Endothelial cell (in vitro differentiated cells): ENCODE measurements at places on chromosomes 4 and X. TPM values are rescaled to one million over a fixed set of nuclear protein-coding genes. Genes with fewer than 3 reads are reported as not detected.
A peak's percentile ranks its signal among the peaks of the same experiment; 100 is the strongest.

ADGRG4 gene
- total RNA-seq: not detected

SCRG1 gene
- not detected for total RNA-seq

CTAG1B gene
- not detected for total RNA-seq

NXF2B gene
- 1.5 TPM for total RNA-seq

F11 gene
- 0.31 TPM for total RNA-seq

CYP4V2 gene
- 4.5 TPM for total RNA-seq

MAGEB10 gene
- total RNA-seq: not detected

KCND1 gene
- total RNA-seq: 6.0 TPM

PIR gene
- total RNA-seq: 47.3 TPM

ADAMTS3 gene
- total RNA-seq: 7.4 TPM

TEX13D gene
- not detected for total RNA-seq

DNA sequence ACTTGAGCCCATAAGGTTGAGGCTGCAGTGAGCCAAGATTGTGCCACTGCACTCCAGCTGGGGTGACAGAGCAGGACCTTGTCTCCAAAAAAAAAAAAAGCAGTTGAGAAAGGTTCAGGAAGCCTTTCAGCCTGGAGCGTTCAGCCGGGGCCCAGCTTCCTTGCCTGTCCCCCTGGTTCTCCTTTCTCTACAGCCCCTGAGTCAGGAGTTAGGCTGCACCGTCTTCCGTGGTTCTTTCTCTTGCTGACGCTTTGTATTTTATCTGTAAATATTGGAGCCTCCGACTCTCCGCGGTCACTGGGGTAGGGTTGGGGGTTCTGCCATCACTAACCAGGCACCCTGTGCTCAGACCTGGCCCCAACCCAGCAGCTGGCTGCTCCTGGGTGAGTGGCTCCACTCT is 13.8 kb upstream of the UVSSA start:
- DNase-seq: no peak

- DNase-seq: no peak
Observed at GRCh38 chr4:23871426-23871825, 18.4 kb downstream of the PPARGC1A start.

DNA sequence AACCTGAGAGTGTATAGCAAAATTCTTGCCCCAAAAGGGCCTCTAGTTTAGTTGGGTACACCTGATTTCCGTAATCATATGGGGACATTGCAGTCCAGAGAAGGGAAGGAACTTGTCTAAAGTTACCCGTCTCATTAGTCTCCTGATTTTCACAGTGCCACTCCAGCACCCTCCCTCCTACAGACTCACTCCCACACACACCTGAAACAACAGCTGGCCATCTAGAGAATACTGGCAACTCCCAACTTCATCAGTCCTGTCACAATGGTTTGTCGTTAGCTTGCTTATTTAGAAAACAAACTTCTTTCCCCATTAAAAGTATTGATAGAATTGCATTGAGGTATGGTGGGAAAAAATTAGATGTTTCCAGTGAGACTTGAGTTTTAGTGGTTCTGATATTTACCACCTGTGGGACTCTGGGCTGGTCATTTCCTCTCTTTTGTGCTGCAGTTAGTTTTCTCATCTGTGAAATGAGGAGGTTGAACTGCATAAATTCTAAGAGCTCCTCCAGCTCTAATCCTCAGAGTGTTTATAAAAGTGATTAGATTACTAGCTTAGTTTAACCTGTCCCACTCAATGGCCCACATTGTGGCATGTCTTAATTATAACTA is 1.7 kb downstream of the IL13RA1 start:
- DNase-seq: no peak

DNA sequence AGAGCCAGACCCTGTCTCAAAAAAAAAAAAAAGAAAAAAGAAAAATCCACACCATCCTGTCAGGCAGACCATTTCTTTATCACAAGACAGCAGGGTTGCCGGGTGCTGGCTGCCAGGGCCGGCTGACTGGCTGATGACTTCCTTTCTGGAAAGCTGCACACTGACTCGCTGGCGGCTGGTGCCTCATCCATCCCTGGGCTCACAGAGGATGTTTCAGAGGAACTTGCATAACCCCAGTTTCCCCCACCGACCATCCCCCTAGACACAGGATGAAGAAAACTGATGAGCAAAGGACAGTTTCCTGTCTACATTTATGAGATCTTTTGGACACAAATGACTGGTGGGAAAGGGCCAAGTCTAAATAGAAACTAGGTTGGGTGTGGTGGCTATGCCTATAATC is 14.1 kb downstream of the HPSE start:
- peak; percentile 49 for DNase-seq

GRCh38 chr4:138389976-138390685 is 148.0 kb upstream of the SLC7A11 start:
- no peak for DNase-seq

- DNase-seq: no peak
Observed at GRCh38 chrX:100654261-100654660, 10.3 kb downstream of the SRPX2 start.

- no peak for DNase-seq
Observed at GRCh38 chr4:74660866-74661265, 133.5 kb downstream of the BTC start.

DNA sequence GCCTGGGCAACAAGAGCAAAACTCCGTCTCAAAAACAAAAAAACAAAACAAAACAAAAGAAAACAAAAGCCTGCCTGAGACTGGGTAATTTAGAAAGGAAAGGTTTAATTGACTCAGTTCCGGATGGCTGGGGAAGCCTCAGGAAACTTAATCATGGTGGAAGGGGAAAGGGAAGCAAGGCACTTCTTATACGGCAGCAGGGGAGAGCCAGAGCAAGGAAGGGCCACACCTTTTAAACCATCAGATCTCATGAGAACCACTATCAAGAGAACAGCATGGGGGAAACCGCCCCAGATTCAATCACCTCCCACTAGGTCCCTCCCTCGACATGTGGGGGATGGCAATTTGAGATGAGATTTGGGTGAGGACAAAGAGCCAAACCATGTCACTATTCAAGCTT is 122.2 kb downstream of the UBE2K start:
- peak; percentile 18 for DNase-seq

- DNase-seq: no peak
Observed at GRCh38 chr4:15161439-15161838, 159.2 kb downstream of the CPEB2 start.

- DNase-seq: no peak
Observed at GRCh38 chrX:7904562-7904961, 22.7 kb downstream of the PNPLA4 start.

DNA sequence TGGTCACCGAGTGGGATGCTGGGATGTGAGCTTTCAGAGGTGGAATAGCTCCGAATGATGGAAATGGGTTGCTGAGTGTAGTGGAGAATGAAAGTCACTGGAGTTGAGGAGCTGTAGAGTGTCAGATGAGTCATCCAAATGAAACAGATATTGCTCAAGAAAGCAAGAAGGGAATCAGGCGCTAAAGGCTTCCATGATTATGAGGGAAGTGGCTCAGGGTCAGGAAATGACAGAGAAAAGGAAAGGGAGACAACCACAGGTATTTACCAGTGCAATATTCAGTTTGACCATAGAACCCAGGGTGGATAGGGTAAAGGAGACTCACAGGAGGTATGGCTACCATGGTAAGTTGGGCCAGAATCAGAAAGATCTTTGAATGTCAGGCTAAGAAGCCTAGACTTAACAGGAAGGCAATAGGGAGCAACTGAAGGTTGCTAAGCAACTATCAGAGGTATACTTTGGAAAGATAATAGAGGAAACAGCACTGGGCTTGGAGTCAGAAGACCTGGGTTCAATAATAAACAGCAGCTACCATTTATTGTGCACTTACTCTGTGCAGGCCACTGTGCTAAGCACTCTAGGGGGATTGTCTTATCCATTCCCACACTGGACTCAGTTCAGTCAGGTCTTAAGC is 11.7 kb downstream of the LAS1L start:
- DNase-seq: no peak

- no peak for DNase-seq
Observed at GRCh38 chr4:28177641-28178040, 1317.0 kb downstream of the STIM2 start.

- peak; percentile 6 for DNase-seq
Observed at GRCh38 chrX:123884809-123885408, 25.1 kb downstream of the XIAP start.

DNA sequence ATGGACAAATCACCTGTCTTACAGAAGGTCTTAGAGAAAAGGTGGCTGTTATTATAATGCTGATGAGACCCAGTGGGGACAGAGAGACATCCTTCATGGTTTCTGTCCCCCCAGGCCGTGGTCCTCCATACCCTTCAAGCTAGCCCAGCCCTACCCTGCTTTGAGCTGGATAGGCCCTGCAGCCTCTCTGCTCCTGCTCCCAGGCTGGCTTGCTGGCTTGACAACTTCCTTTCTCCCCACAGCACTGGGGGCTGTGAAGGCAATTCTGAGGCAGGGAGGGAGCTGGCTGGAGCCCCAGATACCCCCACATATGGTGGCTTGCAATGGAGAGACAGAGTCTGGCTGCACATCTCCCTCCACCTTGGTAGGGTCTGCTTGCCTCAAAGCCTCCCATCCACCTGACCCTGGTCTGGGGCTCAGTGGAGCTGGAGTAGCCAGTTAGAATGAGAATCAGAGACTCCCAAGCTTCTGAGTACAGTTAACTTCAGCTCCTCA is 118.2 kb downstream of the PJA1 start:
- DNase-seq: no peak

DNA sequence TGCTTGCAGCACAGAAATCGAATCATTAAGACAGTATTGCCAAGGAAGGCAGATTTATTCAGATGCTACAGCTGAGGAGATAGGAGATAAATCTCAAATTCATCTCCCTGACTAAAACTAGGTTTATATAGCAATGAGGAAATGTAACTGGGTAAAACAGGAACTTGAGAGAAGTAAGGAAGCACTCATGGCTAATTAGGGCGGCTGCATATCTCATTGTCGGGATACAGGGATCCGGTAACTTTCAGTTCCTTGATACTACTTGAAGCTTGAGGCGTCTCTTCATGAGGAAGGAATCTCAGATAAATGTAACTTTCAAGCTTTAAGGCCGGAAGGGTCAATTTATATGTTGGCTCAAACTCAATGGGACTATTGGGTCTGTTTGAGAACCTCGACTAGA is 129.2 kb upstream of the WDR1 start:
- no peak for DNase-seq

DNA sequence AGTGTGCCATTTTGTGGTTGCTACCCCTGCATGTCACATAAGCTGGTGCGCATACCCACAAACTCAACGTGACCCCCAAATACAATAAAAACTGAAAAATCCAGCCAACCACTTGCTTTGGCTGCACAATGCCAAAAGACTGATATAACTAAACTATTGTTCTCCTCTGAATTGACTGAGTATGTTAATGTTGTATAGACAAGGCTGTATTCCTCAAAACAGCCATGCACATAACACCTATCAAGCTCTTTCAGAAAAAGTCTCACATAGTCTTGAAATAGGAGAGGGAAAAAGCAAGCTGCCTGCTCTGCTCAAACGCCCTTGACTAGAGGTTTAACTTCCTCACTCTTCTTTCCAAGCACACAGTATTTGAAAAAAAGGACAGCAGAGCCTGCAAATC is 126.4 kb upstream of the NOCT start:
- DNase-seq: no peak

GRCh38 chrX:116284400-116284799 is 113.9 kb downstream of the AGTR2 start:
- DNase-seq: no peak

- DNase-seq: no peak
Observed at GRCh38 chrX:98405376-98405775, 1521.7 kb downstream of the RPA4 start.

DNA sequence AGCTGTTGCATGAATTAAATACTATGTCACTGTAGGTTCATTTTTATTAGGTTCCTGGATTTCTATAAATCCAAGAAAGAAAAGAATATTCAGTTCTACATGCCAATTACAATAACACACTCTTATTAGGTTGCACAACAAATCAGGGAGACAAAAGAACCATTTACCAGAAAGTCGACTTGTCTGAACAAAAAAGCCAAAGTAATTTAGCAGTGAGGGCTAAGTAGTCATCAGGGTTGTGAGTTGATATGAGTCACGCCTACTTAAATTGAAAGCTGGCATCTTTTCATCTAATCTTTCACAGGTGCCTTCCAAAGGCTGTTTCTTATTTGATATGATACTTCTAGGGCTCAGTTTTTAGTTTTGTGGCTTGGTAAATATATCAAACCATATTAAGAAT is 25.4 kb upstream of the GNRHR start:
- no peak for DNase-seq
